Mesenchymal stem cell (in vitro differentiated cells and primary cell): ENCODE measurements at places on chromosomes 16 and 17.
A peak's percentile ranks its signal among the peaks of the same experiment; 100 is the strongest.

- H3K4me3 ChIP-seq: peak overlapping the region; percentile 31
- peak; percentile 89 for DNase-seq
- H3K27ac ChIP-seq: peak overlapping the region; percentile 71
- no peaks in the 10 kb centered on the region for H3K36me3 ChIP-seq
These were observed 235.6 kb downstream of the ZNF423 start for GRCh38 chr16:49620158-49620868.

DNA sequence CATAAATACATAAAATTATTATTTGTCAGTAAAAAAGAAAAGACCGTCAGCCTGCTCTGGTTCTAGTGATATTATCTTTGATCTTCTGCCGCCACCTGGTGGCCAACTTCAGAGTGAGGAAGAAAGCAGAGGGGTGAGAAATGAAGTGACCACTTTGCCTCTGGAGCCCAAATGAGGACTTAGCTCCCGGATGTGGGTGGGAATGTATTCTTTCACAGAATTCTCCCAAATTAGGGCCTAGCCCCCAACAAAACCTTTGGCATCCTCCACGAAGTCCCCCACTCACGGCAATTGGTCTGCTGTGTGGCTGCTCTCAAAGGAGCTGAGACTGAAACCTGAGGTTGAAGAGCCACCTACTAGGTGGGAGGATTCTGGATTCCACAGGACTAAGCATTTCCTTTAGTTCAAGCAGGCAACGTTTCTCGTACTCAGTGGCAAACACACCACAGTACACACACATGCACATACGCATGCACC lies 4.9 kb upstream of the ZNF267 start:
- DNase-seq: peak; percentile 76
- no peak overlapping the region for H3K4me3 ChIP-seq
- H3K4me1 ChIP-seq: peaks cover 7% of the 10 kb centered on the region
- peaks cover 12% of the 10 kb centered on the region for H3K27me3 ChIP-seq
- H3K36me3 ChIP-seq: no peaks in the 10 kb centered on the region

DNA sequence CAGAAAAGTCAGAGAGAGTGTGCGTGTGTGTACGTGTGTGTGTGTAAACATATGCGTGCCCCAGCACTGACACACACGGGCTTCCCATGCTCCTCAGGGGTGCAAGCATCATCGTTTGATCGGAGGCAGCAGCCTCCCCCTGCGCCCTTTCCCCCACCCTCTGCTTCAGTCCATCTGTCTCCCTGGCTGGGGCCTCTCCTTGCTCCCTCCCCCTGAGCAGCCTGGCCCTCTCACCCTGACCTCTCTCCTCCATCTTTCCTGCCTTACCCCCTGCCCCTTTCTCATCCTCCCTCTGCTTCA lies 4.4 kb downstream of the STX1B start:
- H3K27me3 ChIP-seq: no peaks in the 10 kb centered on the region
- H3K4me3 ChIP-seq: no peak overlapping the region
- peaks cover 39% of the 10 kb centered on the region for H3K4me1 ChIP-seq
- no peak for DNase-seq
- no peak overlapping the region for H3K27ac ChIP-seq

- peaks cover 34% of the 10 kb centered on the region for H3K4me1 ChIP-seq
- no peaks in the 10 kb centered on the region for H3K27me3 ChIP-seq
- DNase-seq: no peak
- no peak overlapping the region for H3K27ac ChIP-seq
- H3K4me3 ChIP-seq: no peak overlapping the region
These were observed 17.9 kb downstream of the IGFBP4 start for GRCh38 chr17:40460968-40461731.

GRCh38 chr17:42798011-42798382 lies 507 bp downstream of the COA3 start:
- DNase-seq: no peak
- H3K4me1 ChIP-seq: peaks cover 19% of the 10 kb centered on the region
- H3K27ac ChIP-seq: no peak overlapping the region
- H3K4me3 ChIP-seq: peak overlapping the region; percentile 96
- H3K27me3 ChIP-seq: no peaks in the 10 kb centered on the region

DNA sequence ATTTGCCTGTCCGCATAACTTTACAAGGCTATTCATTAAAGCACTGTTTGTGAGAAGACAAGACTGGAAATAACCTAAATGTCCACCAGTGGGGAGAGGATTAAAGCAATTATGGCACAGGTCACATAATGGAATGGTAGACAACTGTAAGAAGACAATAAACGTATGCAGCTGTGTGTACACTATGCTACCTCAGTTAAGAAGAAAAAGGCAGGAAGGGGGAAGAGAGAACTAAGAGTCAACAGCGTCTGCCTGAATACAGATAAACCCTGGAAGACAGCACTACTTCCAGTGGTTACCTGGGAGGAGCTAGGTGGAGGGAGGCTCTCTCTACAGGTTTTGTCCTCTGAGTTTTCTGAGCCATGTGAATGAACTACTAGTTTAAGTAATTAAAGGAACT lies 15.3 kb downstream of the CREBBP start:
- DNase-seq: no peak
- peaks cover 30% of the 10 kb centered on the region for H3K4me1 ChIP-seq
- H3K4me3 ChIP-seq: no peak overlapping the region
- H3K36me3 ChIP-seq: peaks cover 3% of the 10 kb centered on the region
- H3K27me3 ChIP-seq: no peaks in the 10 kb centered on the region

GRCh38 chr17:44878627-44879221 lies 20.5 kb downstream of the EFTUD2 start:
- H3K27ac ChIP-seq: no peak overlapping the region
- H3K36me3 ChIP-seq: peaks cover 84% of the 10 kb centered on the region
- no peaks in the 10 kb centered on the region for H3K4me1 ChIP-seq
- no peak overlapping the region for H3K4me3 ChIP-seq
- DNase-seq: peak; percentile 52

- H3K27me3 ChIP-seq: no peaks in the 10 kb centered on the region
- H3K27ac ChIP-seq: no peak overlapping the region
- peaks cover 8% of the 10 kb centered on the region for H3K36me3 ChIP-seq
- no peak for DNase-seq
- H3K4me1 ChIP-seq: peaks cover 3% of the 10 kb centered on the region
These were observed 1.1 kb downstream of the NSRP1 start for GRCh38 chr17:30117675-30118081.

DNA sequence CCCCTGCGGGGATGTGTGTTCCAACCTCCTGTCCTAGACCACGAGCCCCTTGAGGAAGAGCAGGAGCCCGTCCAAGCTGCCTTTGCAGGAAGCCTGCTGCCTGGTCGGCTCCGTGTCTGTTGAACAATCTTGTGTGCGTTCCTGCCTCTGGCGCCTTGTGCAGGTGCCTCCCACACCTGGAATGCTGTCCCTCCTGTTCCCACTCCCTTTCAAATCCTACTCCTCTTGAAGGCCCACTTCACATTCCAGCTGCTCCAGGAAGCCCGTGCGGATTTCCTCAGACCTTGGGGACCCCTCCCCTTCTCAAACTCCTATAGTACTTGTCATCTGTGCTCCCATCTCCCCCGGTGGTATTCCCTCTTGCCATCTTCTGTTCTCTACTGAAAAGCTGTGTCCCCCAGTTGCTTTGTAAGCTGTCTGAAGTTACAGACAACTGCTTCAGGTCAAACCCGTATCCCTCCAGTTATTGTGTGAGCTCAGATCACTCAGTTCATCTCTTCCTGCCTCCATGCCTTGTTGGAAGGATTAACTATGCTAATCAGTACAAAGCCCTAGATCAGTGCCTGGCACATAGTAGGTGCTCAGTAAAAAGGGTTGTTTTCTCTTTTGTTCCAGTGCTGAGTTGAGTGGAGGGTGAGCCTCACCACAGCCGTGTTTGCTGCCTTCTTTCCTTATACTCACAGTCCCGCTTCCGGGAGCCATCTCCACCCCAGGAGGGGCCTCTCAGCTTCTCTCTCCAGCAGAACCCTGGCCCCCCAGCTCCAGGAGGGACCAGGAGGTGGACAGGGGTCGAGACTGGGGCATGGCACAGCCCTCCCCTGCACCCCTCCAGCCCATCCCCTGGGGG lies 241.8 kb upstream of the CIBAR2 start:
- peaks cover 31% of the 10 kb centered on the region for H3K4me1 ChIP-seq
- no peaks in the 10 kb centered on the region for H3K27me3 ChIP-seq
- peaks cover 8% of the 10 kb centered on the region for H3K36me3 ChIP-seq
- H3K4me3 ChIP-seq: no peak overlapping the region
- no peak for DNase-seq
- peak overlapping the region; percentile 56 for H3K27ac ChIP-seq

GRCh38 chr17:67212231-67212630 lies 32.8 kb downstream of the HELZ start:
- H3K36me3 ChIP-seq: peaks cover 7% of the 10 kb centered on the region
- peak; percentile 41 for DNase-seq
- H3K27me3 ChIP-seq: no peaks in the 10 kb centered on the region
- no peak overlapping the region for H3K27ac ChIP-seq
- no peak overlapping the region for H3K4me3 ChIP-seq
- peaks cover 16% of the 10 kb centered on the region for H3K4me1 ChIP-seq

- no peaks in the 10 kb centered on the region for H3K36me3 ChIP-seq
- no peak overlapping the region for H3K27ac ChIP-seq
- H3K4me1 ChIP-seq: peaks cover 8% of the 10 kb centered on the region
- peaks cover 18% of the 10 kb centered on the region for H3K27me3 ChIP-seq
- no peak overlapping the region for H3K4me3 ChIP-seq
- no peak for DNase-seq
These were observed 6.2 kb upstream of the CIITA start for GRCh38 chr16:10870808-10871156.

DNA sequence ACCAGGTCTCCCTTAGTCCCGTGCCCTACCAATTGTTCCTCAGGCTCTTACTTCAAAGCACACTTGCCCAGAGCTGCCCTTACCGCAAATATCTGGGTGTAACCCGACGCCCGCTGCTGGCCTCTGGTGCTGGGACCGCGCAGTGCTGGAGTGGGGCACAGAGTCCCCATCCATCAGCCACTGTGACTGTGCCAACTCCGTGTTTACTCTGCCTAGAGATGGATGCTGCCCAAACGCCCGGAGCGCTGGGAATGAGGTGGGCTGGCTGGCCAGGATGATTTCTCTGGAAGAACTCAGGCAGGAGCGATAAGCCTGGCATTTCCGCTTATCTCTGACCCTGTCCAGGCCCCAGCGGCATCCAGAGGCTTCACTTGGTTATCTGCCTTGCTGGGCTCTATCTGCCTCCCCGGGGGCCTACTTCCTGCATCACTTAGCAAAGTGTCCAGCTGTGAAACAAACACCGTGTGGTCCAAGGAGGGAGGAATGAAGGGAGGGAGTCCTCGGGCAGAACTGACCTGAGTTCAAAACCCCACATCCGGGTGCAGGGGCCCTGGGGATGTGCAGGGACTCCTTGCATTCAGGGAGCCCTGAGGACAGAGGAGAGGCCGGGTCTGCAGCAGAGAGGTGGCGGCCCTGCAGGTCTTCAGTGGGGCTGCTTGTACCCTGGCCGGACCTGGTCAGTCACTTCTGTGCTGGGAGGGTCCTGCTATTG lies 9.4 kb upstream of the MYLK3 start:
- no peaks in the 10 kb centered on the region for H3K36me3 ChIP-seq
- peak; percentile 13 for DNase-seq
- H3K27me3 ChIP-seq: peaks cover 33% of the 10 kb centered on the region
- H3K4me3 ChIP-seq: no peak overlapping the region
- H3K27ac ChIP-seq: no peak overlapping the region

- no peak overlapping the region for H3K4me3 ChIP-seq
- H3K27ac ChIP-seq: no peak overlapping the region
- peak; percentile 37 for DNase-seq
- H3K36me3 ChIP-seq: no peaks in the 10 kb centered on the region
- peaks cover 64% of the 10 kb centered on the region for H3K27me3 ChIP-seq
These were observed 155.7 kb upstream of the TNRC6C start for GRCh38 chr17:77802811-77803220.

- DNase-seq: no peak
- no peak overlapping the region for H3K27ac ChIP-seq
- H3K4me3 ChIP-seq: peak overlapping the region; percentile 68
- H3K27me3 ChIP-seq: peaks cover 48% of the 10 kb centered on the region
- H3K36me3 ChIP-seq: no peaks in the 10 kb centered on the region
- H3K4me1 ChIP-seq: no peaks in the 10 kb centered on the region
These were observed 62.3 kb upstream of the CDH5 start for GRCh38 chr16:66304151-66304550.

GRCh38 chr16:87172632-87173031 lies 144.6 kb downstream of the C16orf95 start:
- H3K27me3 ChIP-seq: peaks cover 18% of the 10 kb centered on the region
- DNase-seq: no peak
- no peak overlapping the region for H3K27ac ChIP-seq
- peaks cover 8% of the 10 kb centered on the region for H3K4me1 ChIP-seq

GRCh38 chr16:56192986-56193945 lies 2.0 kb downstream of the GNAO1 start:
- H3K4me1 ChIP-seq: peaks cover 17% of the 10 kb centered on the region
- no peaks in the 10 kb centered on the region for H3K36me3 ChIP-seq
- DNase-seq: no peak

DNA sequence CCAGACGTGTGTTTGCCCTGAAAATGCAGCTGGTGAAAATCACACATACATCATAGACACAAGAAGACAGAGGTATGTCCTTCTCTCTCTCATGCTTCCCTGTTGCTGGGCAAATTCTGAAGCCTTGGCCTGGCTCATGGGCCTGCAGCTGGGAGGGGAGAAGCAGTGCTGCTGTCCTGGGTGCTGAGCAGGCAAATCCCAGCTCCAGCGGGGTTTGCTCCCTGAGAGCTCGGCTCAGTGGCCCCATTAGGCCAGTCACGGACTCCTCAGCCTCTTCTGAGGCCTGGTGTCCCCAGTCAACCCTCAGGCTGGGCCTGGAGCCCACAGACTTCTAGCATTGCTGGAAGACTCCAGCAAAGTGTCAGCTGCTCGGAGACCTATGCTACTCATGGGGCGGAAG lies 11.7 kb downstream of the RHBDL3 start:
- peaks cover 44% of the 10 kb centered on the region for H3K27me3 ChIP-seq
- no peak overlapping the region for H3K4me3 ChIP-seq
- no peak overlapping the region for H3K27ac ChIP-seq
- no peaks in the 10 kb centered on the region for H3K36me3 ChIP-seq

DNA sequence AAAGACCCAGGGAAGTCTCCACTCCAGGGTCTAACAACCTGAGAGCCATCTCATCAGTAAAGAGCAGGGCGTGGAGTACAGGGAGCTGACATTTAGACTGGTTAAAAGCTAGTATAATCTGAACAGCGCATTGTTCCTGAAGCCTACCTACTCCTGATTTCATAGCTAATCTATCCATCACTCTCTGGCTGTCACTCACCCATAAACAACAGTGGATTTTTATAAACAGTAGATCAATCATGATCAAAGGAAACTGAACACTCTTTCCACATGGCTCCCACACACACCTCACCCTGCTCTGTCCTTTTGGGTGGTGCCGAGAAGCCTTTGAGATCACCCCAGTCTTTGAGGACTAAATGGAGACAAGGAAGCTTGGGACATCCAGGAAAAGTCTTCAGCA lies 13.0 kb upstream of the COG1 start:
- no peak for DNase-seq
- no peak overlapping the region for H3K27ac ChIP-seq
- no peaks in the 10 kb centered on the region for H3K36me3 ChIP-seq
- peaks cover 2% of the 10 kb centered on the region for H3K4me1 ChIP-seq
- H3K27me3 ChIP-seq: no peaks in the 10 kb centered on the region

DNA sequence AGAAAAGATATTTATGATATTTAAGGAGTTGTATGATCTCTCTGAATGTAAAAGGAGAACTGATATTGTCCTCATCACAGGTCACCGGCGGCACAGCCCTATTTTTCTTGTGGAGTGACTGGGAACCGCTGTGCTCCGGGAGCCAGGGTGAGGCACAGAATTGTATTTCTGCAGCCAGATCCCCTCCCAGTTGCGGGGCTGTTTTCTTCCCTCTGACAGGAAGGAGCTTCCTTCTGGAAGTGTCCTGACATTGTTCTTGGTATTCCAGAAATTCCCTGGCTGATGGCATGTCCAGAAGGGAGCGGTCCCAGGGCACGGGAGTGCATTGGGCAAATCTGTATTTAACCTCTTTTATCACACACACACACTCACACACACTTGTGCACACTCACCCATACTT lies 268.6 kb upstream of the FOXF1 start:
- no peak overlapping the region for H3K4me3 ChIP-seq
- H3K27me3 ChIP-seq: no peaks in the 10 kb centered on the region
- H3K4me1 ChIP-seq: no peaks in the 10 kb centered on the region
- no peak overlapping the region for H3K27ac ChIP-seq
